ENCODE measurements at places on chromosomes 4 and X. TPM values are rescaled to one million over a fixed set of nuclear protein-coding genes. Genes with fewer than 3 reads are reported as not detected.

DNA sequence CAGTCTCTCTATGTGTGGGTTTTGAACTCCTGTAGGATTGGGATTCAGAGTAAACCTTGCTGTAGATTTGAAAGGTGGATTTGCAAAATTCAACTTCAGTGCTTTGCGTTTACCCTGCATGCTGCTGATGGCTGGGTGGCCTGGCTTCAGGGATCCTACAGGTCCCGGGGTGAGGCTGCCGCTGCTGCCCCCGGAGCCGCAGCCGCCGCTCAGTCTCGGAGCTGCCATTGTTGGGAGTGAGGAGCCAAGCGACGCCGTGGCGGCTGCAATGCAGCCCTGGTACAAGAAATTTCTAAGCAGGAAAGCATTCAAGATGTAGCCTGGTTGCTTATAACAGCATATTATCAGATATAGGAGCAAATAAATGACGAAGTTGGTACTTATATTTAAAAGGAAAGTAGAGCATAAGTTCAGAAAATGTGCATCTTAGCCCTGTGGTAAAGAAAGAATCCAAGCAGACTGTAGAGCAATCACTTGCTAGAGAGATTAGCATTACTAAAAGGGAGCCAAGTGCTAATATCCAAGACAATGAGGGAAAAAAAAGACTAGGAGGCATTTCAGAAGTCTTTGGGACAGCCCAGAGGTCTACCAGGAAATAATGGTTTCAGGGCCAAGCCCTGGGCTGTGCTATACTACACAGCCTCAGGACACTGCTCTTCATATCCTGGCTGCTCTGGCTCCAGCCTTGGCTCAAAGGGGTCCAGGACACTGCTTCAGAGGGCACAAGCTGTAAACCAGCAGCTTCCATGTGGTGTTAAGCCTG, 36.9 kb upstream of the CHIC1 start:
- H3K36me3 ChIP-seq, result peaks cover 10% of the 10 kb centered on the region
- no peak for DNase-seq
- H3K4me3 ChIP-seq, result no peak overlapping the region

GRCh38 chrX:25275159-25275558, 259.4 kb upstream of the ARX start:
- no peaks in the 10 kb centered on the region for H3K27me3 ChIP-seq
- no peak overlapping the region for H3K27ac ChIP-seq
- H3K36me3 ChIP-seq, result no peaks in the 10 kb centered on the region
- no peaks in the 10 kb centered on the region for H3K4me1 ChIP-seq

DNA sequence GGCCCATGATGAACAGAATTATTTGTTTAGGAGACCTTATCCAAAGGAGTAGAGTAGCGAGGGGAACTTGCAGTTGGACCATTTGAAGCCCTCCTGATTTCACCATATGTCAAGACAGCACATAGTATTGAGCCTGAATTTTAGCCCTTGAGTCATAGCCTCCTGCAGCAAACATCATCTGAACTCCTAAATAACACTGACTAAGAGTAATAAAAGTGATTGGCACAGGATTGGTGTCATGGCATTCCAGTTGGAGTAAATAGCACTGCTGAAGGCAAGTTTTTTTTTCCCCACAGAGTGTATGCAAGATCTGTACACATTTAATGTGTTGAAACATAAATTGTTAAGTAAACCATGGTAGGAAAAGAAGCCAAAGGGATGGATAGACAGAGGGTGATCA, 89.0 kb downstream of the COMMD8 start:
- no peaks in the 10 kb centered on the region for H3K36me3 ChIP-seq
- H3K4me3 ChIP-seq, result no peak overlapping the region
- no peak overlapping the region for H3K27ac ChIP-seq

The GPM6B gene
- not detected for total RNA-seq

DNA sequence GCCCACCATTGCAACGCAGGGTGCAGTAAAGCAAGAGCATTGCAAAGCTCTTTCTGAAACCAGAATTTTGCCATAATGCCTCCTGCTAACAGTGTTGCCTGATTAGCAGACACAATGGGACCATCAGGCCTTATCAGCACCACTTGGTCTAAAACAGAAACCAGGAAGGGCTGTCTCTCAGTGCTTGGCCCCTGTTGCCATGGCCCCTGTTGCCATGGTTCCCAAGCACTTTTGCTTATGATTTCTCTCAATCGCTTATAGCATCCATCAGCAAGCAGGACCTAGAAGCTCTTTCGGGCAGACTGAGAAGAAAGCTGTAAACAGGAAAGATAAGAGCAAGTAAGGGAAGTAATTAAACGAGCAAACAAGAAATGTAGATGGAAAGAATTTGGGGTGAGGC, 36.8 kb downstream of the RTL5 start:
- H3K36me3 ChIP-seq, result no peaks in the 10 kb centered on the region
- peaks cover 2% of the 10 kb centered on the region for H3K4me1 ChIP-seq
- no peak overlapping the region for H3K4me3 ChIP-seq
- H3K27ac ChIP-seq, result no peak overlapping the region
- peak; percentile 14 for DNase-seq

The FAM184B gene
- total RNA-seq, result not detected

The C4orf17 gene
- not detected for total RNA-seq

DNA sequence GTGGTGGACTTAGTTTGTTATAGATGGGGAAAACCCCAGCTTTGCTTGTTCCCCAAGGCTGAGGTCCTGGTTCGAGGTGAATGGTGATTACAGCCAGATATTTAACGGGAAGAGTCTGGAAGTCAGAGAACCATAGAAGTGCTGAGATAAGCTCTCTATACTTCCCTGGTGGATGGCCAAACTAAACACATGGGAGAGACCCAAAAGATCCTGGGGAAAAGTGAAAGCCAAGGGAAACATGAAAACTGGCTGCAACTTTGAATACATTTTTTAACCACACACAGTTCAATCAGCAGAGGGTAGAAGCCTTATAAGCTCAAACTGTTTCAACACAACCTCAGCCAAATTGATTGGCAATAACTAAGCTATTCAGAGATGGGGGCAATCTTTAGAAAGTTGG, 29.3 kb upstream of the SRPX start:
- DNase-seq, result no peak
- no peaks in the 10 kb centered on the region for H3K36me3 ChIP-seq
- no peak overlapping the region for H3K4me3 ChIP-seq
- no peaks in the 10 kb centered on the region for H3K4me1 ChIP-seq
- H3K27ac ChIP-seq, result no peak overlapping the region
- no peaks in the 10 kb centered on the region for H3K27me3 ChIP-seq

DNA sequence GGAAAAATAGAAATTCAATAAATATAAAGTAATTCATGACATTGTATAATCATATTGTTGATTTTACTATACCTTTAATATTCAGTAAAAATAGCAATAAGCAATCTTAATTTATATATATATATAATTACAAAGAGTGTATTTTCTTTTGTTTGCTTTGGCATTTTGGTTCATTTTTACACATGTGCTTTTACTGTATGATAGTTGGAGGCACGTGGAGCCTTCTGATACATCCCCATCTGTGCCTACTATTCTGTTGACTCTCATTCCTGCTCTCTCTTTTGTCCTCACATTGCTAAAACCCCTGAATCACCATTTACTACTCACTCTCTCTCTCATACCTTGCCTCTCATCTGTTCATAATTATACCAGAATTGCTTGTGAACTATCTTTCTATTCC, 106.4 kb upstream of the NDST4 start:
- no peak overlapping the region for H3K27ac ChIP-seq
- no peaks in the 10 kb centered on the region for H3K4me1 ChIP-seq
- no peaks in the 10 kb centered on the region for H3K27me3 ChIP-seq
- no peak for DNase-seq

The ZNF280C gene
- 5.8 TPM for total RNA-seq

DNA sequence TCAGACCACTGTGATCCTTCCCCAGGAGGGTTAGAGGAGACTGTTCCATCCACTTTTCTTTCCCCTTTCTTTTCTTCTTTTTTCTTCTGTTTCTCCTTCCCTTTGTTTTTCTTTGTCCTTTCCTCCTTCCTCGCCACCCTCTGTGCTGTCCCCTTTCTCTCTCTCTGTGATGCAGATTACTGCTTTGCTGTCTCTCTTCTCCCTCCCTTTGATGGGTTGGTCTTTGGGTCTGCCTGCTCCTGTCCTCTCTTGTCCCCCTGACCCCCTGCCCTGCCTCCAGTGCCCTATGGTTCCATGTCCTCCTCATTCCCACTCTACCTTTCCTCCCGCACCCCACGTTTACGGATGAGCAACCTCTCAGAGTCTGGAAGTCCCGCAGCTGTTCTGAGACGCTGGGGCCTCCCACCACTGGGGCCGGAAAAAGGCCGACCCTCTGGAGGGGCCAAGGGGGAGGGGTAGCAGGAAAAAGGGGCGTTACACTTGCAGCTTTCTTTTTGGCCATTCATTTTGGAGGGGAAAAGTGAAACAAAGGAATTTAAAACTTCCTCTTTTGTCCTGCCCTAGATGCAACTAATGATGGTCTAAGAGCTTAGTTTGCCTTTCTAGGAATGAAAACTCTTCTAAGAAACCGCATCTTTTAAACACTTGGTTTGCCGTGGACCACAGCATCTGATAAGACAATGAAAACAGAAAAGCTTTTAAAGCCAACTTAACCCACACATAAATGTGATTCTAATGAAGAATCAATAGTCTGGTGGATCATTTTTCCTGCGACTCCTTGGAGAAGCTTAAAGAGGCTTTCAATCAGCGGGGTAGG, 24.5 kb upstream of the TSR2 start:
- no peak overlapping the region for H3K4me3 ChIP-seq
- no peaks in the 10 kb centered on the region for H3K36me3 ChIP-seq
- no peak overlapping the region for H3K27ac ChIP-seq
- H3K27me3 ChIP-seq, result peaks cover 43% of the 10 kb centered on the region
- H3K4me1 ChIP-seq, result peaks cover 15% of the 10 kb centered on the region
- no peak for DNase-seq

The UGT2B11 gene
- not detected for total RNA-seq

The ADH1C gene
- total RNA-seq, result not detected

- H3K27ac ChIP-seq, result no peak overlapping the region
- no peak for DNase-seq
- H3K4me3 ChIP-seq, result no peak overlapping the region
- no peaks in the 10 kb centered on the region for H3K27me3 ChIP-seq
- H3K36me3 ChIP-seq, result no peaks in the 10 kb centered on the region
- H3K4me1 ChIP-seq, result no peaks in the 10 kb centered on the region
Observed at GRCh38 chr4:114056599-114056998, 77.2 kb upstream of the ARSJ start.

The BTK gene
- 0.85 TPM for total RNA-seq

The GAGE13 gene
- total RNA-seq, result not detected

Data from activated naive CD8-positive, alpha-beta T cell treated with anti-CD3 and anti-CD28 coated beads for 36 hours (primary cell).